Activated CD4-positive, alpha-beta T cell treated with anti-CD3 and anti-CD28 coated beads for 48 hours (primary cell): ENCODE measurements at places on chromosomes 4 and X.

- DNase-seq: no peak
Measured at GRCh38 chr4:62960415-62960814, 1448.8 kb downstream of the TECRL start.

DNA sequence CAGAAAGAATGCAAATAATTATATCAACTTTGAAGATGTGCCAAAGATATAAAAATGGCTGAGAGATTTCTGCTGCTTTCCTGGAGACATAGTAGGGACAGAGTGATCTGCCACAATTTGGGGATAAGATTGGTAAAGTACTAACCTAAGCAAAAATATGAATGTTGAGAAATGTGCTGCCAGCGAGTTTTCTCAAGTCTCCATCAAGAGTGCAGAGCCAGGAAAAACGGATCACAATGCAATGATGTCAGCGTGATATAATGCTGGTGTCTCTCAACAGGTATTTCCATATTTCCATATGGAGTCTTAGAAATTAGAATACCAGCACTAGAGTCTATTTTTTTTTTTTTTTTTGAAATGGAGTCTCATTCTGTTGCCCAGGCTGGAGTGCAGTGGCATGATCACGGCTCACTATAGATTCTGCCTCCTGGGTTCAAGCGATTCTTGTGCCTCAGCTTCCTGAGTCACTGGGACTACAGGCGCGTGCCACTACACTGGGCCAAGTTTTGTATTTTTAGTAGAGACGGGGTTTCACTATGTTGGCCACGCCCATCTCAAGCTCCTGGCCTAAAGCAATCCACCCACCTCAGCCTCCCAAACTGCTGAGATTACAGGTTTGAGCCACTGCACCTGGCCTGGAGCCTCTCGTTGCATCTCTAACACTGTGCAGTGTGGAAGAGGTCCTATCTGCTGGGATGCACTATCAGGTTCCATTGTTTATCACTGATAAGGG, 893.5 kb downstream of the TRIML1 start:
- DNase-seq: no peak

GRCh38 chrX:43003939-43004338, 226.0 kb upstream of the PPP1R2C start:
- no peak for DNase-seq

GRCh38 chr4:42523066-42523718, 125.9 kb downstream of the SHISA3 start:
- DNase-seq: no peak

- DNase-seq: no peak
Measured at GRCh38 chrX:8823698-8824097, 22.5 kb upstream of the FAM9A start.

DNA sequence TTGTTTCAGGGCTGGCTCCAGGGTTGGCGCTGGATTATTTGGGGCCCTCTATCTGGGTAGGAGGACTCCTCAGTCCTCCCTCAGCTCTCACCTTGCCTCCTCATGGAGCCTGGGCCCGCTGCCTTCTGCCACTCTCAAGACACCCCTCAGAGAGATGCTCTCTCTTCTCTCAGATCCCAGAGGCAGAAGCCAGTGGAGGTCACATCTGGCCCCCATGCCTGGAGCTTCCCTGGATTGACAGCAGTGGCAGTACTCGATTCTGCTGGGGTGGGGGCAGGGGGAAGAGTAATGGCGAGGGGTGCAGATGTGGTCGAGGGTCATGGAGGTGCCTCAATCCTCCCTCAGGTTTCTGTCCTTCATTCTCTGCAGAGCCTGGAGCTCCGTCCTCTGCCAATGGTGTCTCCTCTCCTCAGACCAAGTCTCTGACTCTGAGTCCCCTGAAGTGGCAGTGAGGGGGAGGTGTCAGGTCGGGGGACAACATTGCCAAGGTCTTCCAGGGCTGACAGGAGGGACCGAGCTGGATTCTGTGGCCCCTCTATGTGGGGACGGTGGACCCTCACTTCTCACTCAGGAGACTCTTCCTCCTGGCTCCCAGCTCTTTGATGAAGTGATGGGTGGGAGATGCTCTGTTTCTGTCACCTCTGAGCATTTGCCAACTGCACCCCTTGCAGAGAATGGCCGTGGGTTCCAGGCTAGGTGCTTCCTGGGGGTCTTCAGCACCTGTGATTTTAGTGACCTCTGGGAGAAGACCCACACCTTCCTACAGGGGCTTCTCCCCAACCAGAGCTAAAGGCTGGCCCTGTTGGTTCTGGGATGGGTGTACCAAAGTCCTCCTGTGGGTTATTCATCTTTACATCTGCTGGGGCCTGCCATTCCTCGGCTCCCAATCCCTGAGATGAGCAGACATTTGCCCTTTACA, 10.9 kb upstream of the HSFX1 start:
- DNase-seq: no peak

- DNase-seq: no peak
Measured at GRCh38 chrX:47093860-47094259, 15.6 kb downstream of the RGN start.
